A673 (cell line): ENCODE measurements at places on chromosomes 12 and 14.

GRCh38 chr12:41106315-41106714, 81.8 kb upstream of the PDZRN4 start:
- DNase-seq, result no peak

- DNase-seq, result no peak
Observed at GRCh38 chr12:42790761-42791151, 201.2 kb upstream of the PRICKLE1 start.

- peak; percentile 19 for DNase-seq
Observed at GRCh38 chr12:19196959-19197630, 67.6 kb downstream of the PLEKHA5 start.

DNA sequence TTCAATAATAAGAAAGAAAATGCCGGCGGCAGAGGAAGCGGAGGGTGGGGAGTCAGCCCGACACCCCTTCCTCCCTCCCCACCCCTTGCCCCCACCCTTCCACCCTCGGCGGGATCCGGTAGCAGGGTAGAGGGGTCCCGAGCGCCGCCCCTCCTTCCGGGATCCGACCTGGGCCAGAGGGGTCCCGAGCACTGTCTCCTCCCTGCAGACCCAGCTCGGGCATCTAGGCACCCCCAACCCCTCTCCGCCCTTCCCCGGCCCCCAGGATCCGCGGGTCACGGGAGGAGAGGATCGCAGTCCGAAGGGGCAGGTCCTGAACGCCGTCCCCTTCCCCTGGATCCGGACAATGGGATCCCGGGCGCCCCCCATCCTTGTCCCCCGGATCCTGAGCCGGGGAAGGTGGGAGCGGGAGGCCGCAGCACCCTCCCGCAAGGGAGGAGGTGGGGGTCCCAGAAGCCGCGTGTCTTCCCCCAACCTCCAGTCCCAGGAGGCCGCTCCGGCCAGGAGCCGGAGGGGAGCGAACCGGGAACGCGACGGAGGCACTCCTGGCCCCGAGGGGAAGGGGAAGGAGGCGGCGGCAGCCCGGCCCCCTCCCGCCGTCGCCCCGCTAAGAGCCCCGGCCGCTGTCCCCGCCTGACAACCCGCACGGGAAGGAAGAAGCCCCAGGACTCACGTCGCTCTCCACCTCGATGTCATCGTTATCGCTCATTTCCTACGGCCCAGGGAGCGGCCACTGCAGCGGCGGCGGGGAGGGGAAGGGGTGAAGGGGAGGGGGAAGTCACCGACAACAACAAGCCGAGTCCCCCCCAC, 481 bp downstream of the MAX start:
- DNase-seq, result peak; percentile 6

- no peak for DNase-seq
Observed at GRCh38 chr14:37406095-37406494, 189.0 kb downstream of the FOXA1 start.

DNA sequence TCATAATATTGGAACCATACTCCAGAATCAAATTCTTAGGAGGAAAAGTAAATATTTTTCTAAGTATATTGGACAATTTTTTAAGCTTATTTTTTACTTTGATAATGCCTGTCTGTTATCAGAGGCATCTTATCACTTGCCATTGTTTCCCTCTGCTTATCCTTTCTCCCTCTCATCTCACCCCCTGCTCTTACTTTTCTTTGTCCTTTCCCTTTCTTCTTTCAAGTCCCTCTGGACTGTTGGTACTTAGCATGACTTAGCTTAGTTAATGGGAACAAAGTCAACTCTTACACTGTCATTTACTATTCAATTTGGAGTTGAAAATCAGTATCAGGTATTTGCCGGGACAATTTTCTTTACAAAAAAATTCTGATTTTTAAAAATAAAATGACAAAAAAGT, 45.2 kb downstream of the ABCD2 start:
- no peak for DNase-seq

- DNase-seq, result peak; percentile 96
Observed at GRCh38 chr12:120116792-120117651, 469 bp upstream of the RAB35 start.

- DNase-seq, result peak; percentile 91
Observed at GRCh38 chr14:37172024-37172869, at the start of gene SLC25A21. TSS of gene SLC25A21 (minus strand) at chr14:37172606.

DNA sequence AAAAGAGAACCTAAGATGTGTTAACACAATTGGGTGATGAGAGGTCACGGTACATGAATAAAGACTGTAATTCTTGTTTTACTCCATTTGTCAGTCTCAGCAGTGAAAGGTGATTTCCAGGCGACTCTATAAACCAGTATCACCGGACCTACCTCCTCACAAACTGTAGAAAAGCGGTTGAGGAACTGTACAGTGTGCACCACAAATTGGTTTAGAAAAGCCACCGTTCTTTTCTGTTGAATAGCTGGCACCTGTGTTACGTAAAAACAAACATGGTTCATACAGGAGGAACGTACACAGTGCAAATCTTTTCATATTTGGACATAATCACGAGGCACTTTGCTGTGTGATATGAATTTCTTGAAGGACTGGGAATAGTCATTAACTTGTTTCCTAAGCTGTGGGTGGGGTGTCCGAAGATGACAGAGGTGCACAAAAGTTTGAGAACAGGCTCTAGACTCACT, 663 bp downstream of the WASHC3 start:
- no peak for DNase-seq

DNA sequence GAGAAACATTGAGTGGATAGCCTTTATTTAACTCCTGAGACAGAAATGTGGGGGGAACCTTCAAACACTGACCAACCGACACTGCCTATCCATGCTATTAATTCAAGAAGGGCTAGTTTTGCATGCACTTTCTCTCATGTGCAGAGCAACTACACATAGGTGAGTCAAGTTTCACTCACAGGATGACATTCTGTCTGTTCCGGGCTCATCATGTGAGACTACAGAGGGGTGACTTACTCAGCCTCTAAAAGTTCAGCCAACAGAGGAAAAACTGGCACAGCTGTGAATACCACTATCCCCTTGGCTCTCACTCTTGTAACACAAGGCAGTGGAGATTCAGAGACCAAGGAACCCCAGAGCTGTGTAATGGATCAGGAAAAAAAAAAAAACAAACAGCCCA, 13.3 kb downstream of the BEST3 start:
- DNase-seq, result no peak

GRCh38 chr12:58159941-58160340, 218.6 kb downstream of the ATP23 start:
- no peak for DNase-seq

- no peak for DNase-seq
Observed at GRCh38 chr14:84806622-84807021, 723.3 kb upstream of the FLRT2 start.

DNA sequence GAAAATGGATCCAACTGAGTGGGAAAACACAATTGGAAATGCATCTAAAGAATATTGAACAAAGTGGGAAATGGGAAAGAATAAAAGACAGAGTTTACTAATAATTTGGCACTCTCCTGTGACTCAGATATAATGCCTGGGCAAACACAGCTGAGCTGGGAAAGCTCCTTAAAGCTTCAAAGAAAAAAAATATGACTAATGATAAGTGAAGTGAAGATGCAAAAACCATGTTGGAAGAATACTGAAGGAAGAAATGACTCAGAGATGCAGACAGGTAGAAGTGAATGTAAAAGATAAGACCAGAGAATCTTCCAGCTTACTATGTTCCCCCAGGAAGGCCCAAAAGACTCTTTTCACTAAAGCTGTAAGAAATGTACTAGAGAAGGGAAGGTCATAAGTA, 62.4 kb upstream of the FOXG1 start:
- DNase-seq, result no peak

GRCh38 chr14:23538050-23538718, 13.4 kb downstream of the ZFHX2 start:
- DNase-seq, result no peak

DNA sequence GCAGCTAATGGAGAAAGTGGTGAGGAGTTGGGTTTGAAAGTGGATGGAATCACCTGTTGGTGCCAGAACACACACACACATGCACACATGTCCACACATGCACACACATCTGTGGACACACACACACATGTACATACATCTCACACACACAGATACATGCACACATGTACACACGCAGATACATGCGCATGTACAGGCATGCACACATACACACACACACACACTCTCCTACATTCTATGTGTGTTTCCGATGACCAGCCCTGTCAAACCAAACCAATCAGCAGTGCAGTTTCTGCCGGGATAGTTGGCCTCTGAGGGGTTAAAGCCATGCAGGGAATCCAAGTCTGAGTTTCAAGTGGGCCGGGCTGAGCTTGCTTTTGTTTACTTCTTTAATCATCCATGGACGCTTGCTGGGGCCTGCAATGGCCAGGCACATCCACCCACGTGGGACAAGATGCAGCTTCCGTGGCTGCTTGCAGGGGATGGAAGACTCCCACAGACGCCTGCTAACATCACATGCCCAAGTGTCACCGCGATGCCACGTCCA, 52.5 kb downstream of the GALNT9 start:
- no peak for DNase-seq

- DNase-seq, result no peak
Observed at GRCh38 chr14:105087963-105088811, 23.0 kb upstream of the GPR132 start.

GRCh38 chr12:3680919-3681594, 71.9 kb downstream of the CRACR2A start:
- DNase-seq, result no peak

DNA sequence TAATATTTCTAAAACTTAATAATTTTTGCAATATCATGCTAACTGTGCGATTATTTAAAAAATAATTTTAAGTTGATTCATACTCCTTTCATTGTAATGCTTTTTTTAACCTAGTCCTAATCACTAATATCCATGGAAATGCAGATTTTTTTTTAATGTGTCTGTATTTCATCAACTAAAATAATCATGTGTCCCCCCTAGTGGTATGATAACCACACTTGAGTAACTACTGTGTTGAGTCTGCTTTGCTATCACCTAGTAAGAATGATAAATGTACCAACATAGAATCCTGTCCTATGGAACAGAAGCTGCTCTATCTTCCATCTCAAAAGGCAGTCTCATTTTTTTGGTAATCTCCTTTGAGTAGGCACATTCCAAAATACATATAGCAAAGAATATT, 19.1 kb upstream of the SYNE2 start:
- DNase-seq, result no peak

- no peak for DNase-seq
Observed at GRCh38 chr12:17665839-17666238, 424.2 kb downstream of the RERGL start.

GRCh38 chr12:103547376-103547775, 39.7 kb upstream of the STAB2 start:
- DNase-seq, result no peak

DNA sequence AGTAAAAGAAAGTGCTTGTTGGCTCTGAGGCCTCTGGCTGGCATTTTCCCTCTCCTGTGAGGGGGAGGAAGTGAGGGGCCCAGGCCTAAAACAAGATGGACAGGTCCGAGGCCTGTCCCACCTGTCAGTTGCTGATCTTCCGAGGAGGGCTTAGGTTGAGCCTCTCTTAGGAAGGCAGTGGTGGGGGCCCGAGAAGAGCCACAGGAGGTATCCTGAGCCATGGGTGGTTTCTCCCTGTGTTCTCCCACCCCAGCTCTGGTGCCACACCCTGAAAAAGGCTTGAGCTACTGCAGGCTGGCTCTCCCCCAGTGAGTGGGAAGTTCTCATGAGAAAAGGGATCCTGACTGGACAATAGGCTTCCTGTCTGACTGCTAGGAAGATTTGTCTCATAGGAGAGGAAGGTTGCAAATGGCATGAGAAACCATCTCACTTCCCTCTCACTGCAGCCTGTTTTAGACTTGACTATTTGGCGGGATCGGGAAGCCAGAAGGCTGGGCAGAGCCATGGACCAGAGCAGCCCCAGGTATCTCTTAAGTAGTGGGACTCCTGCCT, 72.1 kb upstream of the SRSF5 start:
- no peak for DNase-seq

DNA sequence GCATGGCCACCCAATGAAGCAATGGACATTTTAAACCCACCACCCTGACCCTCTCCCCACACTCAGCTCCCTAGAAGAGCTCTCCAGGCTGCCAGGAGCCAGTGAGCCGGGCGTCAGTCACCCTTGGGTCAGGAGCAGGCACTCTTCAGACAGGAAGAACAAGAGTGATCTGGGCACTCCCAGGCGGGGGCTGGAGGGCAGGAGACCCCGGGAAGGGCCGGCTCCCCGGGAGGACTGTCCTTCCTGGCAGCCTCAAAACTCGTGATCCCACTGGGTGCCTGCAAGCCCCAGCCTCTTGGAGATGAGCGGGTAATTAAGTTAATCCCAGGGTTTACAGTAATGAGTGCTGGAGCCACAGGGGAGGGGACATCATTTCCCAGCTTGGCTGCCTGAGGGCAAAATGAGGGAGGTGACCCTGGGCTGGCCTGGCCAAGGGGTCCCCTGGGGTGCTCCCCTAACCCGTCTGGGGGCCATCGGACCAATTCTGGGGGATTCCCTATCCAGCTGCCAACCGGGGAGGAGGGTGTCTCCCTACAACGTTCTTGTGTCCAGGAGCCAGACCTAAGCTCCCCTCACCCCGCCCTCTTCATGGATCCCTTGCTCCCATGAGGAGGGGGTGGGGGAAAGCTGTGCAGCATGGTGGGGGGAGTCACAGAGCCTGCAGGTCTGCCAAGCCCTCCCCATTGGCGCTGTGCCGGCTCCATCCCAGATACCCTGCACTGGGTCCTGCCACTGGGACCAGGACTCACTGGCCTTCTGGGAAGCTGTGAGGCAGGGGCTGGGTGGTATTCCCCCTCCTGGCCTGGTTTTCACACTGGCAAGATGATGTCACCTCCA, 59.2 kb downstream of the CCNK start:
- no peak for DNase-seq

DNA sequence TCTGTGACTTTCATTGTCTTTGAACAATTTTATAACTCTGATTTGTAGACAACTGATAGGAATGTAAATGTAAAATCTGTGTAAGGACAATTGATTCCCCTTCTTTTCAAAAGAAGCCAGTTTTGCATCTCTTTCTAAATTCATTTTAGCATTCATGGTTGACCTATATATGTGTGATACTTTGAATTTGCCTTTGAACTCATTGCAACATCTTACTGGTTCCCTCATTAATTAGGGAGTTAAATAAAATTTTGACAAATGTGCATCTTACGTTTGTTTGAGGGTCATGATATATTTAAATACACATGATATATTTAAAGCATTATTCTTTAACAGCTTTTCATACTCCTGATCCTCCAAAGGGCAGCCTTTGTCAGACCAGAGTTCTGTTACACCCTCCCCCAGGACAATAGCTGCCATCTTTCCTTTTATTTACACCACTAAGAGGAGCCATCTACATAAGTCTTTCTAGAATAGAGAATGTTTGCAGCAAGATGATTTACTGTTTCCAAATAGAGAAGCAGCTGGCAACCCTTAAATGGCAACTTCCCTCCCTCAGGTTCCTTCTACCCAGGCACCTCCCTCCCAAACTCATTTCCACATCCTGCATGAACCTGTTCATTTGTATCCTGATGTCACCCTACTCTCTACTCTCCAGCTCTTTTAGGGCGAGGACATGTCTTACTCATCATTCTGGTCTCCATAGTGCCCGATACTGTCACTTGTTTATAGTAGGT, 40.2 kb upstream of the APPL2 start:
- DNase-seq, result no peak

DNA sequence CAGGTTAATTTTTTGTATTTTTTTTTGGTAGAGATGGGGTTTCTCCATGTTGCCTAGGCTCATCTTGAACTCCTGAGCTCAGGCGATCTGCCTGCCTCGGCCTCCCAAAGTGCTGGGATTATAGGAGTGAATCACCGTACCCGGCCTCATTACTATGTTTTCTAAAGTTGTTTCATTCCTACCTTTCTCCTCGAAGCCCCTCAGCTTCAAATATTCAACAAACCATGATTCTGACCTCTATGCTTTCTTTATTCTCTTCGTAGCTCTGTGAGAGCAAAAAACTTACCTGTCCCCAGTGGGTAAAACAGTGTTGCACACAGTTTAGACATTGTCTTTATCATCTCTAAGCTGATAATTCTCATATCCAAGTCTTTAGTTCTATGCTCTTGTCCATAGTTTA, 26.2 kb upstream of the MDM2 start:
- no peak for DNase-seq
